Activated CD4-positive, alpha-beta T cell treated with anti-CD3 and anti-CD28 coated beads for 36 hours (primary cell): ENCODE measurements at places on chromosomes 2 and 18.
A peak's percentile ranks its signal among the peaks of the same experiment; 100 is the strongest.

- no peak for DNase-seq
- peak overlapping the region; percentile 85 for H3K27ac ChIP-seq
- H3K4me3 ChIP-seq = no peak overlapping the region
- H3K27me3 ChIP-seq = no peaks in the 10 kb centered on the region
Measured at GRCh38 chr2:54603796-54604195, 119.7 kb upstream of the EML6 start.

DNA sequence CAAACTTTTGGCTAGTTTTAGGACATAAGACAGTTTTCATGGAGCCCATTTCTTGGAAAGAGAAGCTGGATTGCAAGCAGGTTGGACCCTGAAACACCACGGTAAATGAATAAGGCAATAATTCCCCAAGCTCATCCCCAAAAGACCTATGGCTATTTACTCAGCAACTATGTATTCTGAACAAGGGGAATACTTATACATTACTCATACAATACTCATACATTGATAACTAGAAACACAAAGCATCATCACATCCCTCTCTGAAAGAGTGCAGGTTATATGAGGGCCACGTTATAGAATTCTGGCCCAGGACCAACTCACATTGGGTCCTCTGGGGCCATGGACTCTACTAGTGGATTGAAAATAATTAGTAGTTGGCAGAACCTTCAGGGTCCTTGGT, 154.8 kb downstream of the TMX3 start:
- H3K27me3 ChIP-seq = no peaks in the 10 kb centered on the region
- no peak overlapping the region for H3K4me3 ChIP-seq
- H3K4me1 ChIP-seq = no peaks in the 10 kb centered on the region

DNA sequence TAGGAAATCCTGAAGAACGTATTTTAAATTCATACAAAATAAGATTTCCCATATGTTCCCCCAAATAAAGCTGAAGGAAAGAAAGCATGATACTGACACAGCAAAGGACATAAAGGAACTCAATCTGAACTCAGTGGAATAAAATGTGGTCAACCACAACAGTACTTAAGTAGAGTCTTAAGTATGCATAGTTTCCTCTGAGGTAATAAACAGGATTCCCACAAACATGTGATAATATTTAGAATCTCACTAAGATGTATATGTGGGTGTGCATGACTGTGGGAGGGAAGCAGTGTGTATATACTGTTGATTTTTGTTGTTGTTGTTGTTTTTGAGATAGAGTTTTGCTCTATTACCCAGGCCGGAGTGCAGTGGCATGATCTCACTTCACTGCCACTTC, 69.3 kb downstream of the NOL10 start:
- H3K4me1 ChIP-seq = peaks cover 36% of the 10 kb centered on the region
- no peak for DNase-seq
- H3K27ac ChIP-seq = no peak overlapping the region
- no peaks in the 10 kb centered on the region for H3K27me3 ChIP-seq
- H3K4me3 ChIP-seq = no peak overlapping the region

GRCh38 chr18:39638224-39638623, 2072.6 kb upstream of the CELF4 start:
- H3K27me3 ChIP-seq = no peaks in the 10 kb centered on the region
- H3K4me1 ChIP-seq = no peaks in the 10 kb centered on the region
- DNase-seq = no peak
- no peak overlapping the region for H3K4me3 ChIP-seq

DNA sequence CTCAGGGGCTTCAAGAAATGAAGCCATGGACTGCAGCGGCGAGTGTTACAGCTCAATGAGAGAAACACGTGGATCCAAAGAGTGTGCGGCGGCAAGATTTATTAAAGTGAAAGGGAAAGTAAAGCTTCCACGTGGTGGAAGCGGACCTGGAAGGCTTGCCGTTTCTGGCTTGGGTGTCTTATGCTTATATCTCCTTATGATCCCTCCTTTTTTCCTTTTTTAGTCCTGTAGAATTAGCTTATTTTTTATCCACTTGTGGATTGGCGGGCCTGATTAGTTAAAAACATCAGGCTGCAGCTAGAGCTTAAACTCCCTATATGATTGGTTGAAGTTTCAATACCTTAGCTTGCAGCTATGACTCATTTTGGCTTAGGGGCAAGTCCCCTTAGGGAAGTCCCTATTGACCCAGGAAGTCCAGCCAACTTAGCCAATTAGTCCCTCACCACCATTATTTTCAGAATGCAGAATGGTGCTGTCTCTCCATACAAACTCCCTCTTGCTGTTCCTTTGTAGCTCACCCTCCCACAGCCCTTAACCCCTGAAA, 11.6 kb upstream of the HNMT start:
- no peak for DNase-seq
- no peak overlapping the region for H3K4me3 ChIP-seq
- peaks cover 2% of the 10 kb centered on the region for H3K27me3 ChIP-seq
- peaks cover 3% of the 10 kb centered on the region for H3K4me1 ChIP-seq

GRCh38 chr2:178829299-178829960, 22.2 kb upstream of the TTN start:
- no peak overlapping the region for H3K4me3 ChIP-seq
- H3K27me3 ChIP-seq = no peaks in the 10 kb centered on the region
- H3K27ac ChIP-seq = no peak overlapping the region
- H3K4me1 ChIP-seq = peaks cover 16% of the 10 kb centered on the region

DNA sequence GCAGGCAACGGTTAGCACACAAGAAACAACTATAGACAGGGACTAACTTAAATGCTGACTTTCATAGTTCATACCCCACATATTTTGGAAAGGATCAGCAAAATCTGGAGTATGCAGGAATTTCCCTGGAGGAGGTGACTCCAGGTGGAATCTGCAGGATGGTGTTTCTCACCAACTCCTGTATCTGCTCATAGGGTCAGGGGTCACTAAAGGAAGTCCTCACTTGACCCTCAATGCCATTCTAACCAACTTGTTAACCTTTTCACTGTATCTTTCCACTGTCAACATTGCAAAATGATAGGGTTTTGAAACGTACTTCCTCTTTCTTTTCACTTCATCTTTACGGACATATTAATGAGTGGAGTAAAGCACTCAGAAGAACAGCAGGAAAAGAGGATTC, 207.0 kb upstream of the CXCR4 start:
- peak overlapping the region; percentile 87 for H3K27ac ChIP-seq
- H3K4me3 ChIP-seq = no peak overlapping the region
- H3K27me3 ChIP-seq = no peaks in the 10 kb centered on the region
- H3K36me3 ChIP-seq = peaks cover 6% of the 10 kb centered on the region

- no peak overlapping the region for H3K4me3 ChIP-seq
- H3K27me3 ChIP-seq = peaks cover 43% of the 10 kb centered on the region
- DNase-seq = peak; percentile 56
Measured at GRCh38 chr18:50203801-50204604, 9.1 kb upstream of the MYO5B start.

GRCh38 chr2:203376173-203376572, 48.0 kb downstream of the ABI2 start:
- H3K27ac ChIP-seq = no peak overlapping the region
- no peak for DNase-seq
- H3K27me3 ChIP-seq = no peaks in the 10 kb centered on the region

GRCh38 chr18:63071701-63072141, 247.8 kb downstream of the BCL2 start:
- H3K27me3 ChIP-seq = peaks cover 1% of the 10 kb centered on the region
- H3K27ac ChIP-seq = no peak overlapping the region
- H3K36me3 ChIP-seq = no peaks in the 10 kb centered on the region
- H3K4me1 ChIP-seq = peaks cover 11% of the 10 kb centered on the region
- H3K4me3 ChIP-seq = no peak overlapping the region

DNA sequence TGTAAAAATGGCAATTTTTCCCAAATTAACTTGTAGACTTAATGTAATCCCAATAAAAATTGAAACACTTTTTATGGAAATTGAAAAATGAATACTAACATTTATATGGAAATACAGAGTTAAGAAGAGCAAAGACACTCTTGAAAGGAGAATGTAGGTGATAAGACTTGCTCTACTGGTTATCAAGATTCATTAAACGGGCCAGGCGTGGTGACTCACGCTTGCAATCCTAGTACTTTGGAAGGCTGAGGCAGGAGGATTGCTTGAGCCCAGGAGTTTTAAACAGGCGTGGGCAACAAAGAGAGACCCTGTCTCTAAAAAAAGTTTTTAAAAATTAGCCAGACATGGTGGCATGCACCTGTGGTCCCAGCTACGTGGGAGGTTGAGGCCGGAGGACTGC, 29.5 kb upstream of the ZNF396 start:
- no peak for DNase-seq
- no peak overlapping the region for H3K4me3 ChIP-seq
- no peak overlapping the region for H3K27ac ChIP-seq
- H3K36me3 ChIP-seq = no peaks in the 10 kb centered on the region

DNA sequence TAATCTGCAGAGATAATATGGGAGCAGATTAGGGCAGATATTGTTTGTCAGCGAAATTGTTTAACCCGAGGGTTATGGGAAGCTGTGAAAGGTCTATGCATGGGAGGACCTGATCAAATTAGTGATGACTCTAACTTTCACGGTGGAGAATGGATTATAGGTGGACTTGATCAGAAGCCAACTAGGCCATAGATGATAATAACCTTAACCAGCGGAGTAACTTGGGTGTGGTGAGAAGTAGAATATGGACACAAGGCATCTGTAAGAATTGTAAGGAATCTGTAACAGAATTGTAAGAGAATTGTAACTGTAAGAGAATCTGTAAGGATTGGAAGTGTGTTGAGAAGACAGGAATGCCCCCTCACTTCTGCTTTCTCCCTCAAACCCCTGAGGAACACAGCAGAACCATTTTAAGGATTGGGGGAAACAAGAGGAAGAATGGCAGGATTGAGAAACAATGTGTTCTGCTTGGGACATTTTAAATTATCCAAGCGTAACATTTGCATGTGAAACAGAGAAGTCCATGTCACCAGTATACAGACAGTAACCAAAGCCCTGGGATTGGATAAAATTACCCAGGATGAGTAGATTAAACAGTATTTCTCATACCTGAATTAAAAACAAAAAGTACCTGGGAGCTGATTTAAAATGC, 14.9 kb upstream of the SLC39A10 start:
- H3K27ac ChIP-seq = no peak overlapping the region
- peaks cover 7% of the 10 kb centered on the region for H3K4me1 ChIP-seq
- no peak overlapping the region for H3K4me3 ChIP-seq
- H3K36me3 ChIP-seq = no peaks in the 10 kb centered on the region
- DNase-seq = no peak

DNA sequence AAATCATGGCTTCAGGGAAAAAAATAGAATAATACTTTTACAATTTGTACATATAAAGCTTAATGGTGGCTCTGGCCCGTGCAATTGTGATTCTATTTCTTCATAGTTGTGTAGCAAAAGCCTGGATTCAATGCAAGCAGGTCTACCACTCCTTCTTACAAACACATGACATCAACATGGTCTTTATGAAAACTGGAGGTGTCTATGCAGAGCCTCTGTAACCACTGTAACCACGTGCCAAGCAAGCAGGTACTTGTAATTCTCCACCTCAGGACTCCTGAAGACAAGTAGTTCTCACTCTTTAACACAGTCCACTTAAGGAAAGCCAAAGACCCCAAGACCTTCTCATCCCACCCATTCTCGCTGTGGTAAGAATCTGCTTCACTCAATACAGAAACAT, 62.6 kb downstream of the METTL4 start:
- no peaks in the 10 kb centered on the region for H3K4me1 ChIP-seq
- no peak overlapping the region for H3K27ac ChIP-seq
- DNase-seq = no peak
- no peaks in the 10 kb centered on the region for H3K36me3 ChIP-seq

DNA sequence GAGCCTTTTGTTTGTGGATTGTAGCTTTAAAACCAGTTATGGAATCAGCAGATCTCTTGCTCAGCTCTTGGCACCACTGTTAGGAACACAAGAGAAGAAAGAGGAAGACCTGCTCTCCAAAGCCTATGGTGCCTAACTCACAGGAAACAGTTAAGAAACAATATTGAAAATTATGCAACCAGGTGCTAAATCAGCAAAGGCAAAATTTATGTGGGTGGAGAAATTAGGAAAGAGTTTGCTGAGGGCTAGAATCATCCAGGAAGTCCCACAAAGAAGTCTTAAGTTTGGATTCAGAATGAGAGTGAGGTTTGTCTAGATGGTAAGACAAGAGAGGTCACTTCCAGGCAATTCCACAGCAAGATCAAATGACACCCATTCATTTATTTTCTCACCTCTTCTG, 49.4 kb downstream of the AOX1 start:
- peaks cover 10% of the 10 kb centered on the region for H3K27me3 ChIP-seq
- DNase-seq = no peak
- H3K4me3 ChIP-seq = no peak overlapping the region
- H3K27ac ChIP-seq = no peak overlapping the region
